ENCODE measurements at places on chromosomes 11 and 22.

DNA sequence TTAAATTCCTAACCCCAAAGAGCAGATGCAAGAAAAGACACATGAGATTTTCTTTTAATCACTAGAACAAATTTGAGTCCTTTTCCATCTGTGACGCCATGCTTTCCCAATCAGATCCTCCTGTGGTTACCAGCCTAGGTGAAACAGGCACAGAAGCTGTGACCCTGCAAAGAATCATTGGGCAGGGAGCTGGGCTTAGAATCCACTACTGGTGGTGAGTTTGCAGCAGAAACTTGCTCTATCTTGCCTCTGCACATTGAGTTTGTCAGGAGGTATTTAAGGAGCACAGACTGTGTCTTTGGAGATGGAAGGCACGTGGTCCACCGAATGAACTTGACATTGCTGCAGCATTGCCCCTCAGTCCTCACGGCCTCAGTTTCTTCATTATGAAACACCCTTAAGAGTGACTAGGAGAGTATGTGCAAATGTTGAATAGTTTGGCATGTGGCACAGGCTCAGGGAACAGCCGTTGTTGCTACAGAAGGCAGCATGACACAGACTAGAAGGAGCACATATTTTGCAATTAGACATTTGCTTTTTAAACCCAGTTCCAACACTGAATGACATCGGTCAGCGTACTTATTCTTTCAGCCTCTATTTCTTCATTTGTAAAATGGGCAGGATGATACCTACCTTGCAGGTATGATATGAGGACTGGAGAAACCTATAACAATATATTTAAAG is 127.6 kb downstream of the DBX1 start:
- no peak for DNase-seq

DNA sequence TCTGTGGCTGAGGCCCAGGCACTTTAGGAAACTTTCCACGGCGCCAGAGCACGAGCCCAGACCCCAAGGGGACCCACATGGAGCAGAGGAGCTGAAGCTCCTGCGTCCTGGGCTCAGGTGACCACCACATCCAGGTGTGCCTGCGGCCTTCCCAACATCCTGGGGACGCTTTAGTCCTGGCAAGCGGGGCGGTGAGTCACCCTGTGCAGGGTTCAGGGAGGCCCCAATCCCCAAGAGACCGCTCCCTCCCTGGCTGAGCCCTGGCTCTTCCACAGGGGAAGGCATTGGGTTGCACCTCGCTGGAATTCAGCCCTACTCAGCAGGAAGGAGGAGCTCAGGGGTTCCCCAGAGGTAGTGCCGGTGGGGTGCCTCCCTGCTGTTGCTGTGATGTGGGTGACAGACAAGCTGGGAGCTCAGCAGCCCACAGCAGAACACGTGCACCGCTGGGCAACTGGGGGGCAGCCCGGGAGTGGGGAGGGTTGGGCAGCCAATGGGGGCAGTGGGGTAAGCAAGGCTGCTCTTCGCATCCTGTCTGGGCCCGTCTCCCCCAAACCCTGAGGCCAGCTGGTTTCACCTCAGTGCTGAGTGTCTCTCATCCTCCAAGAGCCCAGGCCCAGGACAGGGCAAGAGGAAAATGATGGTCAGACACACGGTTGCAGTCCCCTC is 802.8 kb downstream of the BRD1 start:
- DNase-seq: no peak

- no peak for DNase-seq
Measured at GRCh38 chr11:75148436-75148983, 2.4 kb upstream of the SLCO2B1 start.

DNA sequence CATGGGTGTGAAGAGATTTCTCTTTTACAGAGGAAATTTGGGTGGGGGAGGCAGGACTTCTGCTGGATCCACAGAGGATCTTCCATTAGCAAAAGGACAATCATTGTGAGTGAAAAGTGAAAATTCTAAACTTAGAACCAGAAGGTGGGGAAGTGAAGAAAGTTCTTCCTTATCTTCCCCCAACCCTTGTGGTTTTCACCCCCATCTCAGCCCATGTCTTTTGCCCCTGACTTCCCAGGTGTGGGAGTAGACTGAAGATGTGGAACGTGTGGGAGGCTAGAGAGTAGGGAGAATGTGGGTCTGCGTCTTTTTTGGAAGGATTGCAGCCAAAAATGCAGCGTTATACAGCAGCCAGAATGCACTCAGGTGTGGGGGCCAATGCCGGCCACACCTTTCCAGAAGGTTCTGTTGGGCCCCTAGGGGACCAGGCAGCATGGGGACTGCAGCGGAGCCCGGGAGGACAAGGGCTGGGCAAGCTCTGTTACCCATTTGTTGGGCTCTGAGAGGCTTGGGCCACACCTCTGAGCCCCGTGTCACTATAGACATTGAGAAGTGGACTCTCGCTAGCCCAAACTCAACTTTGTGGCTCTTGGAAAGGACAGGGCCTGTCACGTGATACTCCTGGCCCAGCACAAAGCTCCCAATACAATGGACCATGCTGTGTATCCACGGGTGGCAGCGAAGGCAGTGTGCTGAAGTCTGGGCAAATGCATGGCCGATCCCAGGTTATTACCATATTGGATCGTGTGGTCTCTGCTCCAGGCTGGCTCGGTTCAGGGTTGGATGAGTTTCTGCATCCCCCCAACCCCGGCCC is 32.8 kb upstream of the LINC01488 start:
- DNase-seq: no peak

DNA sequence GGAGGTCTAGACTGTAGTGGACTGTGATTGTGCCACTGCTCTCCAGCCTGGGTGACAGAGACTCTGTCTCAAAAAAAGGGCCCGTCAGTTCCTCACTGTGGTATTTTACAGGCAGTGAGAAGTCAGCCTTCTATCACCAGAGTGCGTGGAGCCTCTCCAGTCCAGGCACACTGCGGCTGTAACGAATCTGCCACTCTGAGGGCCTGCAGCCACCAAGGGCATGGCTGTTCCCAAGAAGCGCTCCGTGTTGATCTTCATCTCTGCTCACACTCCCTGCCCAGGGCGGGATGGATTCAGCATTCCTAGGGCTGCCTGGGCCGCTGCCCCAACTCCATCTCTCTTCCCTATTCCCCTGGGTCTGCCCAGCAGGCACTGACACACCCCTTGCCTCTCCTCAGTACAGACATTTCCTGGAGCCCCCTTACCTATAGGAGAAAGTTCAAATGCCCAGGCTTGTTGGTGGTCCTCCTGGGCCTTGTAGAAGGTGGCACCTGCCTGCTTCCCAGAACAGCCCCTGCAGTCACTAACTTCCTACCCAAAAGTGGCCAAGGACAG is 148.4 kb downstream of the CACNA1I start:
- no peak for DNase-seq

GRCh38 chr11:66189031-66189745 is 79.3 kb upstream of the RAB1B start:
- DNase-seq: peak; percentile 47

DNA sequence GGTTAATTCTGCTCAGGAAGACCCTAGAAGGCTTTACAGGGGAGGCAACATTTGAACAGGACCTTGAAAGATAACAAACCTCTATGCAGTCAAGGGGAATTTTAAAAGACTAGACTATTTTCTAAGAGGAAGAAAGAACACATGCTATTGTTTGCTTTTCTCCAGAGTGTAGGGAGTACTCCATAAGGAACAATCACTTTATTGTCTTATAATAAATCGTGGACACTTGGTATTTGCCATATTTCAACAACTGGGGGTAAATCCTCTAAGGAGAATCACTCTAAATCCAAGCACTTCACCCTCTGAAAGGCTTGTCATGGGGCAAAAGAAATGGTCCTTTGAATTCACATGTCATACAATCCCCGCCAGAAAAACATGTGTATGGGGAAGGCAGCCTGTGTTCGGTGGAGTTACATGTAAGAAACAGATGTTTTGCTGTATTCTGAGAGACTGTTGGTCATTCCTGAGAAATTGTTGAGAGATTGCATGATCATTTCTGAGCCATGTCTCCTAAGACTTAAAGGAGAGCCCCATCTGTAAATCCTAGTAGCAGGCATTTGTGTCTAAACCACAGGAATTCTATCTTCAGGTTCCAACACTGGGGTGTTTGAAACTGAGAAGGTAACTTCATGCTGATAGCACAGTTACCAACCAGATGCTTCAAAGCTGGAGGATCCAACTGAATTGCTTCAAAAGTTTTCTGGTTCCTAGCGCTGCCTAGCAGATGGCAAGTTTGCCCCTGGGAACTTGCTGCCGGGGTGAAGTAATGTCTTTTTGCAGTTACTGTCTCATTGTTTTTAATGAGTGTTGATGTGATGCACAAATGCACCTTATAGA is 66.8 kb downstream of the FZD4 start:
- peak; percentile 86 for DNase-seq

DNA sequence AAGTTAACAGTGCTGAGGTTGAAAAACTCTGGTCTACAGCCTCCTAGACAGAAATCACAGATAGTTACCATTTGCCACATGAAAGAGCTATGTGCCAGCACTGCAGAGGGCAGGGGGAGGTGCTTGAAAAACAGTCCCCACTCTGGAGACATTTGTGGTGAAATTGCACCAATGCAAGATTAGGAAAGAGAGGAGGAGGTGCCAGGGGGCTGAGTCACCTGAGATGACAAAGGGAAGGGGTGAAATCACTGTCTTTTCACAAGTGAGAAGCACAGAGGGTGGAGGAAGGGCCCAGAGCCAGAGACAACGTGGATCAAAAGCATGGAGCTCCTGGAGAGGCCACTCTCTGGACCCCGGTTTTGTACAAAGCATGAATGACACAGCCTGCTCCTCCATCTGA is 196.3 kb downstream of the BUD13 start:
- no peak for DNase-seq

- no peak for DNase-seq
Measured at GRCh38 chr11:57392066-57392762, 1.8 kb upstream of the PRG2 start.

- DNase-seq: no peak
Measured at GRCh38 chr11:48024635-48025071, 44.3 kb downstream of the PTPRJ start.

- no peak for DNase-seq
Measured at GRCh38 chr22:38249301-38249700, 23.5 kb downstream of the TMEM184B start.

GRCh38 chr11:102478673-102479299 is 26.2 kb upstream of the TMEM123 start:
- DNase-seq: no peak

DNA sequence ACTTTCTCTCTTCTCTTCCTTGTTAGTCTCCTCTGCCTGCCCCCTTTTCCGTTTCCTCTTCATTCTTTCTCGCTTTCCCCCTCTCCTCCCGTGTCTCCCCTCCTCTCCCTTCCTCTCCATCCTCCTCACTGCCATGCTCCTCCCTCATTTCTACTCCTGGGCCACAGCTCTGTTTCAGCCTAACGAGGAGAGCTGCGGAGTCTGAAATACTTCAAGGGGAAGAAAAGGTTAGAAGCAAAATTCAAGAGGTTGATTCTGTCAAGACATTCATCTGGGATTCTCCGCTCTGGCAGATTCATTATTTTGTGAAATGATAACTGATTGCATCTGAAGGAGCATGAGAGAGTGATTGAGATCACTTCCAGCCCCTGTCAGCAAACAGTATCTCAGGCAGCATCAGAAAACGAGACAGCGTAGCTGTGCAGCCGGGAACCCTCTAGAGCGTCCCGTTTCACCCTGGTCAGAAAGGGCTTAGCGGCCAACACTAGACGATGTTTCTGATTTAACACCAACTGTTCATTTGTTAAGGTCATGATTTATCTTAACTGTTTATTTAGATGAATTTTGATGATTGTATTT is 279.3 kb upstream of the B3GAT1 start:
- DNase-seq: no peak

GRCh38 chr11:112016088-112016764 is 9.0 kb upstream of the DLAT start:
- DNase-seq: peak; percentile 54

GRCh38 chr11:6025056-6025455 is 5.5 kb downstream of the OR56A1 start:
- DNase-seq: no peak

- DNase-seq: no peak
Measured at GRCh38 chr11:73974604-73975478, 7.8 kb downstream of the UCP2 start.

All from choroid plexus epithelial cell (primary cell).